ENCODE measurements at places on chromosomes 16 and 17.

DNA sequence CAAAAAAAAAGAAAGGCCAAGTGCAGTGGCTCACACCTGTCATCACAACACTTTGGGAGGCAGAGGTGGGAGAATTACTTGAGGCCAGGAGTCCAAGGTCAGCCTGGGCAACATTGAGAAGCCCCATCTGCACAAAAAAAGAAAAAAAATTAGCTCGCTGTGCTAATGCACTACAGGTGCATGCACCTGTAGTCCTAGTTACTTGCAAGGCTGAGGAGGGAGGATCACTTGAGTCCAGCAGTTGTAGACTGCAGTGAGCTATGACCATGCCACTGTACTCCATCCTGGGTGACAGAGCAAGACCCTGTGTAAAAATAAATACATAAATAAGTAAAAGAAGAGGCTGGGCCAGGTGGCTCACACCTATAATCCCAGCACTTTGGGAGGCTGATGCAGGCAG, 39.7 kb downstream of the DCAKD start:
- DNase-seq: no peak

DNA sequence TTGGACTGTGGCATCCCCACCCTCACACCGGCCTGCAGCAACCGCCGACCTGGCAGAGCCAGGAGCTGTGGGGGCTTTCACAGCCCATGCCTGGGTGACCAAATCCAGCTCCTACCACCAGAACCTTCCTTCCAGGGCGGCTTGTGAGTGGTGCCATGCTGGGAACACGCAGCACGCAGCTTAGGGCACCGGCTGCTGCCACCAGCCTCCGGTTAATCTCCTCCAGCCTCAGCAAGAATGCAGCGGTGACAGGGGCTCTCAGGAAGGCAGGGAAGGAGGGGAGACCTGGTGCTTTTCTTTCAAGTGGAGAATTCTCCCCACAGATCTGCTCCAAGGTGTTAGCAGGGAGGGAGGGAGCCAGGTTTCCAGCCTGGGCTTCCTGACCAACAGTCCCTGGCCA, 32.3 kb upstream of the ANKRD40CL start:
- no peak for DNase-seq

DNA sequence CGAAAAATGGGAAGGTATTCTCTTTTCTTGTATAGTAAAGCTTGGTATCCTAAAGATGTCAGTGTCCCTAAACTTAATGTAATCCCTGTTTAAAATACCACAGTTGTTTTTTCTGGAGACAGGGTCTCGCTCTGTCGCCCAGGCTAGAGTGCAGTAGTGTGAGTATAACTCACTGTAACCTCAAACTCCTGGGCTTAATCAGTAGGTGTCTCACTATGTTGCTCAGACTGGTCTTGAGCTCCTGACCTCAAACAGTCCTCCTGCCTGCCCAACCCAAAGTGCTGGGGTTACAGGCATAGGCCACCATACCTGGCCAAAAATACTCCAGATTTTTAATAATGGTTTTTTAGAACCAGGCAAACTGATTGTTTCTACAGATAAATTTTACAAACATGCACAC, 8.2 kb downstream of the DCAF7 start:
- DNase-seq: no peak

- DNase-seq: no peak
These were observed 21.5 kb downstream of the CFAP20 start for GRCh38 chr16:58107709-58108108.

DNA sequence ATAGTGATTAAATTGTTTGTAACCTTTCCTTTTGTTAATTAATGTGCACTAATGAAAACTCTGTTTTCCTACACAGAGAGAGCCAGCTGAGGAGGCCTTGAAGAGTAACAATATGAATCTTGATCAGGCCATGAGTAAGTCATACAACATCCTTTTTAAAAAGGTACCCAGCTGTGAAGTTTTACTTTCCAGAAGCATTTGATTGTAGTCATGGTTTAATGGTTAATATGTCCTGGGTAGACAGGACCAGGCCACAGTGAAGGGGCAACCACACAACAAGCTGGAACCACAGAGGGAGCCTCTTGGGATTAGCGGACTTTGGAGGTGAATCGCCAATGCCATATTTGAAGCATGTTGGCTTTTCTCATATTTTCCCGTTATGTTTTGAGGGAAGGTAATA, 55.6 kb downstream of the TMC6 start:
- DNase-seq: no peak

DNA sequence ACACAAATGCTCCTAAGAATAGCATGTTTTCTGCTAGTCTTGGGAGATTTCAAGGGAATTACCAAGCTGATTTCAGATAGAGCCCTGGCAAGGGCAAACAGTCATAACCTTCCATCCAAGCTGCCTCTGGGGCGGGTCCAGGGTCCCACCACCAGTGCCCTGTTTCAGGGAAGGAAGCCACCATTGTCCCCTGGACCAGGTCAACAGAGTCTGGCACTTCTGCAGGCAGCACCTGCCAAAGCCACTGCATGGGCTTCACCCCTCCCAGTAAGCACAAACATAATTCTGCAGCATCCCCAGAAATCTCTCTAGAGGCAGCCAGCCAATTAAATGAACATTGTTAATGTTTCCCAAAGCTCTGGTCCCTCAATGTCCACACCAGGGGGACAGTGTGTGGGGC, 143.0 kb downstream of the SALL1 start:
- no peak for DNase-seq

- DNase-seq: no peak
These were observed 81.0 kb downstream of the RPTOR start for GRCh38 chr17:80625627-80626026.

DNA sequence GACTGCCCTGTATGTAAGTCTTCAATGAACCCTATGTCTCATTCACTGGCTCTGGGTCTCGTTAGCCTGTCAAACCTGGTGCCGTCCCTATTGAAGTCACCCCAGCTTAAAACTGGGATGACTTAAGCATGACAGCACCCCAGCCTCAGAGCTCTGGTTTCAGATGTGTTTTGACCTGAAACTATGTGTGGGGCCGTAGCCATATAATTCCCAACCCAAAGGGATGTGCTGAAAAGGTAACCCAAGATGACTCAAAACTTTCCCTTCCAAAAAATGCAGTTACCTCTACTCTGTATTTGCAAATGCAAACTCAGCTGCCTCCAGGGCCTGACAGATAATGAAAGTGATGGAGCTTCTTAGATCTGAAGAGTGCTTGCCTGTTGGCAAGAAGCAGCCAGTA, 478.3 kb upstream of the ERCC4 start:
- DNase-seq: no peak

- no peak for DNase-seq
These were observed 112.1 kb downstream of the SNX11 start for GRCh38 chr17:48219617-48220016.

- DNase-seq: no peak
These were observed 635.9 kb downstream of the WWOX start for GRCh38 chr16:78735337-78735736.
